ENCODE measurements at places on chromosomes 1 and 21. TPM values are rescaled to one million over a fixed set of nuclear protein-coding genes. Genes with fewer than 3 reads are reported as not detected.

Gene OXCT2
- total RNA-seq, result 1.0 TPM

Gene RCAN1
- total RNA-seq, result 13.6 TPM

Gene WDTC1
- total RNA-seq, result 32.6 TPM

Gene KCNJ9
- total RNA-seq, result not detected

Gene CD1D
- not detected for total RNA-seq

Gene OR2T33
- not detected for total RNA-seq

Gene ATP1A2
- not detected for total RNA-seq

Gene ITPKB
- total RNA-seq, result 43.4 TPM

Gene AZIN2
- total RNA-seq, result 19.4 TPM

Gene ZSWIM5
- total RNA-seq, result 0.47 TPM

Gene OTUD3
- total RNA-seq, result 8.1 TPM

Gene S100A8
- not detected for total RNA-seq

Gene SPRR2A
- total RNA-seq, result not detected

Gene LENEP
- 0.91 TPM for total RNA-seq

Gene CLEC20A
- total RNA-seq, result not detected

Gene CHRM3
- not detected for total RNA-seq

Gene LCE1F
- total RNA-seq, result not detected

Gene GABPB2
- total RNA-seq, result 20.0 TPM

Gene PKN2
- 25.8 TPM for total RNA-seq

Gene CELF3
- not detected for total RNA-seq

Gene NR0B2
- total RNA-seq, result not detected

Gene PPP1R8
- total RNA-seq, result 68.7 TPM

Gene SYPL2
- not detected for total RNA-seq

Gene ORC1
- 40.5 TPM for total RNA-seq

Gene SLC35F3
- total RNA-seq, result 16.8 TPM

Gene SELL
- total RNA-seq, result 61.4 TPM

Gene MRPL24
- 60.4 TPM for total RNA-seq

Gene CASP9
- 17.7 TPM for total RNA-seq

Gene CDA
- not detected for total RNA-seq

Gene CRNN
- total RNA-seq, result not detected

Gene S100A16
- total RNA-seq, result not detected

Gene HTR6
- total RNA-seq, result not detected

Gene GUK1
- total RNA-seq, result 325 TPM

Gene MYOG
- not detected for total RNA-seq

Gene TENT5C
- total RNA-seq, result 50.3 TPM

Gene SPATA21
- not detected for total RNA-seq
